AG08395 (cell line): ENCODE measurements at places on chromosomes 5 and 9.

- no peak for DNase-seq
Measured at GRCh38 chr5:1765141-1765879, 34.3 kb downstream of the MRPL36 start.

DNA sequence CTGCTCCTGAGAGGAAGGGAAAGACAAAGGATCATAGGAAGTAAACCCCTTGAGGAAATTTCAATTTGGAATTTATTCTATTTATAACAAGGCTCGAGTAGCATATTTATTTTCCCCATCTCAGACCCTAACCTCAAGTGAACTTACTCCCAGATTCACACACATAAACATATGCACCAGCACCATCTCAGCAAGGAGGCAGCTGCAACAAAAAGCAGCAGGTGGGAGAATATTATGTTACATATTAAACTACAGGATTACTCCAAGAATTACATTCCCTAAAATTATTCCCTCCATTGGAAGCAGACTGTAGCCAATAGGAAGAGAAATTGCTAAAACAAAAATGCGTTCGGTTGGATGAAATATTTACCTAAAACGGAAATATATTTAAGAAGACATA, 108.4 kb upstream of the PRSS3 start:
- no peak for DNase-seq

GRCh38 chr5:168042284-168043068, 249.0 kb upstream of the WWC1 start:
- no peak for DNase-seq

GRCh38 chr5:78819707-78820106, 165.4 kb downstream of the ARSB start:
- DNase-seq = no peak

GRCh38 chr5:36790847-36791246, 85.7 kb upstream of the NIPBL start:
- no peak for DNase-seq

DNA sequence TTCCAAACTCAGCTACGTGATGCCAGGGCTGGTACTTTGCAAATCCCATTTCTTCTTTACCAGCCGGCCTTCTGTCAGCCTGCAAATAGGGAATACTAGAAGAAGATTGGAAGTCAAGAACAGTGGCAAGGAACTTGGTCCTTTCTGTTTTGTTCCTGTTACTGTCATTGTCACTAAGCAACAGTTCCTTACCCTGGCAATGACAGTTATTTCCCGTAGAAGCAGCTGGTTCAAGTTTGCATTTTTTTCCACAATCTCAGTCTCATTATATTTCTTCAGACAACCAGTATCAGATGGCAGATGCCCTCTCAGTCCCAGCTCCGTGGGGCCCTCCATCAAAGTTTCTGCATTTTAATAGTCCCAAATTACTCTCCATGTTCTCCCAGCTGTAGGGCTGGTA, 9.1 kb upstream of the C1QTNF2 start:
- DNase-seq = no peak

DNA sequence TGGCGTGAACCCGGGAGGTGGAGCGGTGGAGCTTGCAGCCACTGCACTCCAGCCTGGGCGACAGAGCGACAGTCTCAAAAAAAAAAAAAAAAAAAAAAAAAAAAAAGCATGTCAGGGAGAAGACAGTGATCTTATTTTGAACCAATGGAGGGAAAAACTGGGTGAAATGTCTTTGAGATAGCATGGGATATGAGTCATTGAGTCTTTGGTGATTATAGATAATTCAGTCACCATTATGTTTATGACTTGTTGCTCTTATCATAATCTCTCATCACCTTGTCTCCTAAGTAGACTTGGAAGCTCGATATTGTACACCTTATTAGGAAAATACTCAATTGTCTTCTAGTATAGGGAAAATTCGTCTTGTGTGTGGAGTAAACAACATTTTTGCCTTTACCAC, 55.1 kb upstream of the KDM4C start:
- no peak for DNase-seq

DNA sequence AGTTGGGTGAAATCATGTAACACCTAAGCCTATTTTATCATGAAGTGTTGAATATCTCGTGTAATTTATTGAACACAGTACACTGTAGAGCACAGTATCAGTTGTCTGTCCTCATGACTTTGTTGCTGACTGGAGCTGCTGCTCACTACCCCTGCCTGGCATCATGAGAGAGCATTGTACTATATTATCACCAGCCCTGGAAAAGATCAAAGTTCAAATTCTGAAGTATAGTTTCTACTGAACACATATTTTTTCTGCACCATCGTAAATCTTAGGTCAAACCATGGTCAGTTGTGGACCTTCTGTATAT, 169.3 kb upstream of the RAI14 start:
- DNase-seq = no peak

DNA sequence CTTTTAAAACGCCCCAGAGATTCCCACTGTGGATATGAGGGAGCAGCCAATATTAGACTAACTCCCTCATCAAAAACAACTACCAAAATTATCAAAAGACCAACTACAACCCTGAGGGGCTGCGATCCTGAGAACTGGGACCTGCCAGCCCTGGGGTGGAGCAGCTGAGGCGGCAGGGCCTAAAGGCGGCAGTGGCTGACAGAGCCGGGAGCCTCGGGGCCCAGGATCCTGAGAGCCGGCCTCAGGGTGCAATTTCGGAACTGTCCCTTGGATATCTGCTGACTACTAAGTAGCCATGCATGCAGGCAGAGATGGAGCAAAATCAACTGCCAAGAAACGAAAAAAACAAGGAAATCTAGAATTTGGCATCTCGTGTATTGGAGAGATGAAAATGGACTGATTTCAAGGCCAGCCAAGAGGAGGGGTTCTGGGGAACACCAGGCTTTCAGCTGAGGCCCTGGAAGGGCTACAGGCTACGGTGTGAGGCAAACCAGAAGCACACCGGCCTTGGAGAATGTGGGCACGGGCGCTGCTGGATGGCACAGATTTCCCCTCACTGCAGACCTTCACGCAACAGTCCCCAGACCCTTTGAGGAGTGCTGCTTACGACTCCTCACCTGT, 63.6 kb upstream of the UBAC1 start:
- DNase-seq = no peak

DNA sequence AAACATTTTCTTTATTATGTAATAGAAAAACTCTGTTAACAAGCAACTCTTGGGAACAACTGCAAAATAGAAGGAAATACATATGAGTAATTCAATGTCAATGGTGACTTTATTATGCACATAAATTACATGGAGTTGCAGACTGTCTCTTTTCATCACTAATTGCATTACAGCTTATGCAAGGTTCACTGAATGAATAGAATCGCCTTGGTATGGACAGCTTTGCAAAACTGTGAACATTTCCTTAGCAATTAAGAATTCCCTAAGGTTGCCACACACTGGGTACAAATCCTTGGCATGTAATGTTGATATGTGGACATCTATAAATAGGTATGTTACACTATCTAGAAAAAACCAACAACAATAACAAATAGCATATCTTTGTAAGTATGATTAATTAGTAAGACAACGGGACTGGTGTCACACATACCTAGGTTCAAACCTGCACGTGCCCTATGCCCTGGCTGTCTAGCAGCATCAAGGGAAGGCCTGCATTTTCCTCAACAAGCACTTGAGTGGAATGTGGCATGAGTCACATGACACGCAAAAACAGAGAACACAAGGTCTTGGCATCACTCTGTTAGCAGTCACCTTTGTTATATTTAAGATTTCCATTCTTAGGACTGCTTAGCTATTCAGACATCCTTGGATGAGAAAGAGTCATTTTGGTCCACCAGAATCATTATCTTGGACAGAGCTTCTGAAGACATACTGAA, 263.9 kb downstream of the CTNND2 start:
- DNase-seq = no peak

GRCh38 chr9:5489630-5490490, 20.5 kb upstream of the PDCD1LG2 start:
- no peak for DNase-seq

- no peak for DNase-seq
Measured at GRCh38 chr5:9196403-9197227, 349.3 kb downstream of the SEMA5A start.

GRCh38 chr9:89122949-89123348, 55.7 kb downstream of the SHC3 start:
- no peak for DNase-seq

GRCh38 chr5:105563842-105564241, 2001.3 kb upstream of the NUDT12 start:
- no peak for DNase-seq
